ELR (cell line): ENCODE measurements at places on chromosomes 7 and 10.

DNA sequence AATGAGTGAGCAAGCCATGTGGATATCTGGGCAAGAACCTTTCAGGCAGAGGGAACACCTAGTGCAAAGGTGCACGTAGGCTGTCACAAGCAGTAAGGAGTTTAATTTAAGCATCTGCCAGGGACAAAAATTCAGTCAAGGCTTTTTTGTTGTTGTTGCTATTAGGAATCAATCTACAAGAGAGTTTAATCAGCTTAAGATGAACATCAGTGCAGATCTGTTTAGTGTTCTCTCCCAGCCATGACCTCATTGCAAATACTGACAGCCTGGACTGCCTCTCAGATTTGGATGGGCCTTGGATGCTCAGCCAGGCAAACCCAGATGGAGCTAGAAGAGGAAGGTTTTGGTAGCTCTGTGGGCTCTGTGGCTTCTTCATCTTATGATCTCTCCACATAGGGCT lies 3.3 kb upstream of the GLCCI1 start:
- DNase-seq, result no peak

DNA sequence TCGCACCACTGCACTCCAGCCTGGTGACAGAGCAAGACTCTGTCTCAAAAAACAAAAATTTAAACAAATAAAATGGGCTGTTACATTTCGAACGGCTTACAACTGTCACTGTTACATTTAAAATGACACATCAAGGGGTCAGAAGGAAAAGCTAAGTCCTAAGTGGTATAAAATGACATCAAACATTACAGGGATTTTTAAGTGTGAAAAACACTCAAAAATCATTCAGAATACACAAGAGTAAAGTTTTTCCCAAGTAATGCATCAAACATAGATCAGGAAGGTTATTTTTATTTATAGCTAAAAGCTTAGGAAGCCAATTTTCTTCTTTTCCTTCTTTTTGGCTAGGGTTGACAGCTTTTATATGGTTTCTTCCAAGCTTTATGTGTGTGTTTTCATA lies 39.0 kb downstream of the CCDC3 start:
- no peak for DNase-seq

- no peak for DNase-seq
Observed at GRCh38 chr10:129331839-129332220, 135.2 kb upstream of the MGMT start.

DNA sequence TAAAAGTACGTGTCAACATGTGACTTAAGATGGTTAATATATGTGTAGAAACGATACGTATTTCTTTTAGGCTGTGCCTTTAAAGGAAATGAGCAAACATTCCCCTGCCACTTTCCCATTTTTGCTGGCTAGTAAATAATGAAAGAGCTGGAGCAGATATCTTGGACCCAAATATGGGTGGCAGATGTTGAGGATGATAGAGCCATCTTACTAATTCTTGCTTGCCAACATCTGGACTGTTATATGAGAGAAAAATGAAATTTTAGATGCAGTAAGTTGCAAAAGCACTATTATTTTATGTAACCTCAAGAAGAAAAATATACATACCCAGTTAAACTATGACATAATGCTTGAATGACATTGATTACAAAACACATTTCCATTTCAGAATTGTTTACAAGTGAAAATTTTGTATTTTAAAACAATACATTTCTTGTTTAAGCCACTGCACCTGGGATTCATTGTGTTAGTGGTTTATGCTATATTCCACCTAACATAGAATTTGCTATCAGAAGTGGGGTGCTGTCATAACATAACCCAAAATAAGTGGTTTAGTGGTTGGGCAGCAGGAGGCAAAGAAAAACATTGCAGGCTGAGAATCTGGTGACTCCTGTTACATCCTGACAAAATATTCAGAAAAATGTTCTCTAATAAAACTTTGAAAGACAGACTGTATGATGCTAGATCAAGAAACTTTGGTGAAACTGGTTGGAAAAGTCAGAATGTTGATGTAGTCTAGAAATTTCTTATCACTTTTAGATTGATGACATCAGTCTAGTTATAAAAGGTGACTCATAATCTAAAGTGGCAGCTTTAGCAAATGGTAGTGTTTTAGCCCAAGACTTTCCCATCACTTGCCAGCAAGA lies 305.0 kb downstream of the PTEN start:
- DNase-seq, result no peak

DNA sequence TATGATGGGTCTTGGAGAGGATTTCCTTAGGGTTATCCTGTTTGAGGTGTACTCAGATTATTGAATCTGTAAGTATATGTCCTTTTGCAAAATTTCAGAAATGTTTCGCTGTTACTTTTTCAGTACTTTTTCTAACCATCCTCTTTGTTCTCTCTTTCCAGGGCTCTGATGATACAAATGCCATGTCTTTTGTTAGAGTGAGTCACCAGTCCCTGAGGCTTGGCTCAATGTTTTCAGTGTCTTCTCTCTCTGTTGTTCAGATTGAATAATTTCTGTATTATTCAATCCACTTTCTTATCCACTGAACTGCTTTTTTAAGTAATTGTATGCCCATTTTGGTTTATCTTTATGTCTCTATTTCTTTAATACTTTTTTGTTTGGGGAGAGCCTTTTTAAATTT lies 449.4 kb downstream of the TNS3 start:
- DNase-seq, result peak; percentile 23

- DNase-seq, result no peak
Observed at GRCh38 chr10:1419796-1420610, 317.3 kb downstream of the ADARB2 start.

- peak; percentile 90 for DNase-seq
Observed at GRCh38 chr7:113730309-113730955, 188.4 kb downstream of the PPP1R3A start.

DNA sequence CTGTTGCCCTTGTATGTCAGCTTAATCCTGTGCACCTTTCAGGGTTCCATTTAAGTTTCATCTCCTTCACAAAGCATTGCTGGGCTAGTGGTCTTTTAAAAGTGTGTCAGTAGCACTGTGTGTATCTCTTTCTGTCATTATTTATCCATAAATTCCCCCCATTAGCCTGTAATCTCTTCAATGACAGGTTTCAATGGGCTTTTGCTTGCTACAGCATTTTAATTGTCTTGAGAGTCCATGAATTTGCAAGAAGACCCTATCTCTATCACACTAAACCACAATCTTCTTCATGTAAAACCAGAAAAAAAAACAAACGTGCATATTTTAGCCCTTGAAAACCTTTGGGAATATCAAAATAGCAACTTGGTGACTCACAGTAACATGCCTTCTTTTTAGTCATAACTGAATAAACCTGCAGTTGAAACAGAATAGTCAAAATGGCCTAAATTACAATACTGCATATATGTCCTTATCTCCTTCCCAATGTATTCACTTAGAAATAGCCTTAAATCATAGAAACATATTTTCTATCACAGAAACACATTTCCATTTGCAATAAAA lies 118.6 kb downstream of the PON1 start:
- peak; percentile 70 for DNase-seq

DNA sequence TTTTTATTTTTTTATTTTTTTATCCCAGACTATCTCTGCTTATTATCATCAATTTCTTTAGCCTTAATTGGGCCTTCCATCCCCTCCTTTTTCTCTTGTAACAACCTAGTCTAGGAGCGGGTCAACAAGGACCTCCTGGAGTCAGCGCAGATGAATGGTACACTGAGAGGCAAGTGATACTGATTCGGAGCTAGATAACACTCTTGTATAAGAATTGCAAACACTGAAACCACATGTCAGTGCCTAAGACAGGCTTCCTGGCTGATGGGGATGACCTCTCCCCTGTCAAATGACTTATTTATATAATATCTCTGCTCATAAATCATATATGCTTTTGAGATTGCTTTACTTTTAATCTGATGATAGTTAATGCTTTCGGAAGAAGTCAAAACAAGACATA lies 22.7 kb downstream of the BPGM start:
- peak; percentile 17 for DNase-seq

DNA sequence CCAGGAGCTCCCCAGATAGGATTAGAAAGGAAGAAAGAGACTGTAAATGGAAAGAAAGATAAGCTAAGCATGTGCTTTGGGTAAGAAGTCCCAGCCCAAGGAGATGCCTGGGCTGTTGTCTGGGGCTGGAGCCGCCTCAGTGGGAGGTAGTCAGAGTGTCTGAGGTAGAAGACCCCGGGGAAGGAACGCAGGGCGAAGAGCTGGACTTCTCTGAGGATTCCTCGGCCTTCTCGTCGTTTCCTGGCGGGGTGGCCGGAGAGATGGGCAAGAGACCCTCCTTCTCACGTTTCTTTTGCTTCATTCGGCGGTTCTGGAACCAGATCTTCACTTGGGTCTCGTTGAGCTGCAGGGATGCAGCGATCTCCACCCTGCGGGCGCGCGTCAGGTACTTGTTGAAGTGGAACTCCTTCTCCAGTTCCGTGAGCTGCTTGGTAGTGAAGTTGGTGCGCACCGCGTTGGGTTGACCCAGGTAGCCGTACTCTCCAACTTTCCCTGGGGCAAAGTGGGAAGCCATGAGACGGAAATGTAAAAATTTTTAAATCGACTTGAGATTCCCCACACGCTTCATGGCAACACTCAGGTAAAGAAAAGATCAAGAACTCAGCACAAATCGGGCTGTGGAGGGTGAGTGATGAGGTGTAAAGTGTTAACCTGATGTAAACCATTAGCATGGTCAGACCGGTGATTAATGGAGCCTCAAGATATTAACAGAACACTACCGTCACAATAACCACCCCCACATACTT lies 1.3 kb downstream of the HOXA1 start:
- DNase-seq, result no peak

- peak; percentile 49 for DNase-seq
Observed at GRCh38 chr7:96823274-96823673, 113.6 kb upstream of the SEM1 start.

DNA sequence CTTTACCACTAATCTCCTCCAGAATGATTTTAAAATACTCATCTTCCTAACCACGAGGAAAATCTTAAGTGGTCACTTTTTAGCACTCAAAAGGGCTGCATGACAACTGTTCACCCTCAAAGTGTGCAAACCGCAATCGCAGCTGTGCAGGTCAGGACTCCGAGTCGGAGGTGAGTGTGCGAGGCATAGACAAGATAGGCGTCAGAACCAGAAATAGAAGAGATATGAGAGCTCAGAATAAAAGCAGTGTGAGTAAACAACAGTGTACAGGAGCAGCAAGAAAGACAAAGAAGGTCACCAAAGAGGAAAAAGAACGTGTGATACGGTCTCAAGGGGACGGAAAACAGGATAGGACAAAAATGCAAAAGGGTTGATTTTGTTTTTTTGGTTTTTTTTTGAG lies 17.5 kb upstream of the ENO4 start:
- no peak for DNase-seq

DNA sequence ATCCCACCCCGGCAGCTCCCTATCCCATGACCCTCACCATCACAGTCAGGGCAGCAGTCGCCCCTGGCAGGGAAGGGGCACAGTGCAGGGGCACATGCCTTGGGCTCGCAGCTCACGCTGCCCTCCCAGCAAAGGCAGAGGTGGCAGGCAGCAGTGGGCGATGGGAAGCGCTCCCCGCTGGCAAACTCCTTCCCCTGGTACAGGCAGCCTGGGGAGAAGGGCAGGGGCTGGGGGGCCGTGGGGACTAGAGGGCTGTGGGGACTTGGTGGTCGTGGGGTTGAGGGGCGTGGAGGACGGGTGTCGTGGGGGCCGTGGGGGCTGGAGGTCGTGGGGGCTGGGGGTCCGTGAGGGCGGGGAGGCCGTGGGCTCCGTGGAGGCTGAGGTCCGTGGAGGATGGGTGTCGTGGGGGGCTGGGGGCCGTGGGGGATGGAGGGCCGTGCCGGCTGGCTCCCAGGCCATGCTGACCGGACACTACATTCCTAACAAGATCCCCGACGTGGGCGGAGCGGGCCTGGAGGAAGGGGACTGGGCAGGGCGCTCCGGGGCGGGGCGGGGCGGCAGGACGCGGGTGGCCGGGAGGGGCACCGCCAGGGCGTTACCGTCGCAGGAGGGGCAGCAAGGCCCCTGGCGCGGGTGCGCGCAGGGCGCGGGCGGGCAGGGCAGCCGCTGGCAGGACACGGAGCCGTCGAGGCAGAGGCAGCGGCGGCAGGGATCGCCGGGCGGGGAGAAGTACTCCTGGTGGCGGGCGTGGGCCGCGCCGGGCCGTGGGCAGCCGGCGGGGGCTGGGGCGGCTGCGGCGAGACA lies 20.0 kb downstream of the KCP start:
- no peak for DNase-seq

GRCh38 chr7:28065721-28066285 lies 114.8 kb downstream of the JAZF1 start:
- peak; percentile 35 for DNase-seq

DNA sequence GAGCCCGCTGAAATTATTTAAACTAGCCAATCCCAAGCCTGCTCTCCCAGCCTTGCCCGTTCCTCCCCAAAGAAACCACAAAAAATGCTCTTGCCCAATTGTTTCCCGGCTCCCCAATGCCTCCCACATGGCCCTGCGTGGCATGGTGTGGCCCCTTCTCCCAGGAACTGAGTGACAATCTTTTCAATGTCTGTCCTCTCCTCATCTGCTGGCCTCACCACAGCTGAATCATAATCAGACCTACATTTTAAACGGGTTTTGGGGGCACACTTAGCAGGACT lies 201.5 kb downstream of the PRPF18 start:
- no peak for DNase-seq

DNA sequence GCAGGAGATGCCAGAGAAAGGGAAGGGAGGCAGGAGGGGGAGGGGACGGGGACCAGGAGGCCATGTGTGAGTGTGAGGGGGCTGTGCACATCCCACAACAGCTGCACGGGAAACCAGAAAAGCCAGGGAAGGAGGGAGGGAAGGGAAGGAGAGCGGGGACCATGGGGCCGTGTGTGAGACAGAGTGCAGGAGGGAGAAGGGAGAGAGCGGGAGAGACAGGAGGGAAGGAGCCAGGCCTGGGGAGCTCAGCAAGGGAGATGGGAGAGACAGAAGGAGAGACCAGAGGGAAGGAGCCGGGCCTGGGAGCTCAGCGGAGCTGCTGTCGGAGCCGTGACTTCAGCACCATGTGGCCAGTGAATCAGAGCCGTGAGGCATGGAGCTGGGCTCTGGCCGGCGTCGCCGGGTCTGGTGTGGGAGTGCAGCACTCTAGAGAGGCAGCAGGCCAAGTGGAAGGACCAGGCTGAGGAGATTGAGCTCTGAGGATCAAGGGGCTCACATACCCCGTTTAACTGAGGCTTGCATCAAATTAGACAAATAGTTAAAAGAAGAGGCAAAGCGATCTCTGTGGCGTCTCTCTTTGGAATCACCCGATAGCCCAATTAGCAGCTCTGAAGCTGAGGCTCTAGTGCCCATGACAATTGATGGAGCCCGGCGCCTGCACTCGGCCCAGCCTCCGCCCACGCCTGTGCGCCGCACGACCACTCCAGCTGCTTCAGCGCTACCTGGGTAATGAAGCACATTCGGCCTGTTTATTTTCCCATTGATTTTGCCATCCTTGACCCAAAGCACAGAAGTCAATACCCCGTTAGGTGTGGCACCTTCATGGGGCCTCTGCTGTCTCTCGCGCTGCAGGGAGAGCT lies 150.4 kb downstream of the MAD1L1 start:
- peak; percentile 95 for DNase-seq

- DNase-seq, result no peak
Observed at GRCh38 chr10:114687459-114687858, 29.4 kb upstream of the ABLIM1 start.

- DNase-seq, result no peak
Observed at GRCh38 chr7:133115596-133115995, 33.7 kb upstream of the CHCHD3 start.
